Cerebellar nuclear complex (tissue), 1 donor: ENCODE measurements at places on chromosomes 16 and 17.

GRCh38 chr16:53911513-53911912, 207.6 kb downstream of the FTO start:
- no peak for DNase-seq

DNA sequence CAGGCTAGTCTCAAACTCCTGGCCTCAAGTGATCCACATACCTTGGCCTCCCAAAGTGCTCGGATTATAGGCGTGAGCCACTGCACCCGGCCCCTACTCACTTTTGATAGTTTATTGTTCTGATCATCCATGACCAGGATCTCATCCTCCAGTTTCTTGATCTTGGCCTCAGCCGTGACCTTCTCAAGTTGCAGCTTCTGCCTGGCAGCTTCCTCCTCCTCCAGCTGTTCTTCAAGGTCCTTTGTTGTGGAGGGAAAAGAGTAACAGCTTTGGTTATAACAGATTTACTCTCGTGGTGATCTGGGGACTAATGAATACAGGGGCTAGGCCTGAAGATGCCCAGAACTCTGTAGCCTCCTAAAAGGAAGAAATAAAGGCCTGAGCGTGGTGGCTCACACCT, 89.9 kb downstream of the NDE1 start:
- DNase-seq = no peak

GRCh38 chr16:4353675-4354074, 2.6 kb upstream of the PAM16 start:
- DNase-seq = no peak

DNA sequence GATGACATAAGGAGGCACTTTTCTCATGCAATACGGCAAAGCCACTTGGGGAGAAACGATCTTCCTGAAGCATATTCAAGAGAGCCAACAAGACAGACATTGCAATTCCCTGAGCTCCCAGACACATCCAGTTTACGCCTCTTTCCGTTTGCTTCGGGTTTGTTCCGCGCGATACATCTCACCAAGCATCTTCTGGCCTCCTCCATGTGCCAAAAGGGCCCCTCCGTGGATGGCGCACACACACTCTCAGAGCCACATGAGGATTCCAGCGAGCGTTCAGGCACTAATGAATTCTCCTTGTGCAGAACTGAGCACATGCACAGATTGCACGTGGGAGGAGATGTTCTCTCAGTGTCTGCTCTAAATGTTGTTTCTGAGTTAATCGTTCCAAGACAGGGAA, 146.7 kb upstream of the SHISA6 start:
- no peak for DNase-seq

- DNase-seq = no peak
These were observed 714 bp downstream of the SPATA33 start for GRCh38 chr16:89658221-89658879.
